Karpas-422 (cell line): ENCODE measurements at places on chromosomes 5 and 9. TPM values are rescaled to one million over a fixed set of nuclear protein-coding genes. Genes with fewer than 3 reads are reported as not detected.
A peak's percentile ranks its signal among the peaks of the same experiment; 100 is the strongest.

GRCh38 chr5:139294374-139295165, 1.0 kb downstream of the MATR3 start:
- peak overlapping the region; percentile 82 for H3K27ac ChIP-seq
- peaks cover 16% of the 10 kb centered on the region; the same call in 1 of the 2 replicates for H3K36me3 ChIP-seq
- no peaks in the 10 kb centered on the region for H3K27me3 ChIP-seq
- peak overlapping the region; percentile 91 for H3K4me3 ChIP-seq

The OMD gene
- not detected in 2 replicates for total RNA-seq

- no peak overlapping the region for H3K27ac ChIP-seq
- H3K4me3 ChIP-seq: no peak overlapping the region
- peaks cover 14% of the 10 kb centered on the region for H3K4me1 ChIP-seq
- H3K27me3 ChIP-seq: no peaks in the 10 kb centered on the region
- no peaks in the 10 kb centered on the region for H3K36me3 ChIP-seq
- DNase-seq: no peak
Observed at GRCh38 chr9:93120846-93121315, 13.2 kb downstream of the NINJ1 start.

The SVEP1 gene
- total RNA-seq: not detected in 2 replicates

GRCh38 chr5:123178683-123179082, 89.6 kb downstream of the PRDM6 start:
- DNase-seq: no peak
- H3K27ac ChIP-seq: no peak overlapping the region
- no peaks in the 10 kb centered on the region for H3K27me3 ChIP-seq
- no peaks in the 10 kb centered on the region for H3K36me3 ChIP-seq

The ZNF618 gene
- total RNA-seq: not detected in 2 replicates

GRCh38 chr5:167886196-167886595, 405.2 kb upstream of the WWC1 start:
- no peak overlapping the region for H3K4me3 ChIP-seq
- H3K4me1 ChIP-seq: no peaks in the 10 kb centered on the region
- H3K27ac ChIP-seq: no peak overlapping the region
